Fibroblast of skin of abdomen (primary cell): ENCODE measurements at places on chromosomes 3 and 15.

- peak; percentile 24 for DNase-seq
Observed at GRCh38 chr3:385151-385550, 188.6 kb downstream of the CHL1 start.

GRCh38 chr3:14468621-14468981 lies 66.2 kb downstream of the SLC6A6 start:
- DNase-seq = no peak

GRCh38 chr3:183895296-183895695 lies 10.6 kb upstream of the PARL start:
- peak; percentile 52 for DNase-seq

GRCh38 chr15:53384417-53384816 lies 375.0 kb downstream of the WDR72 start:
- no peak for DNase-seq

DNA sequence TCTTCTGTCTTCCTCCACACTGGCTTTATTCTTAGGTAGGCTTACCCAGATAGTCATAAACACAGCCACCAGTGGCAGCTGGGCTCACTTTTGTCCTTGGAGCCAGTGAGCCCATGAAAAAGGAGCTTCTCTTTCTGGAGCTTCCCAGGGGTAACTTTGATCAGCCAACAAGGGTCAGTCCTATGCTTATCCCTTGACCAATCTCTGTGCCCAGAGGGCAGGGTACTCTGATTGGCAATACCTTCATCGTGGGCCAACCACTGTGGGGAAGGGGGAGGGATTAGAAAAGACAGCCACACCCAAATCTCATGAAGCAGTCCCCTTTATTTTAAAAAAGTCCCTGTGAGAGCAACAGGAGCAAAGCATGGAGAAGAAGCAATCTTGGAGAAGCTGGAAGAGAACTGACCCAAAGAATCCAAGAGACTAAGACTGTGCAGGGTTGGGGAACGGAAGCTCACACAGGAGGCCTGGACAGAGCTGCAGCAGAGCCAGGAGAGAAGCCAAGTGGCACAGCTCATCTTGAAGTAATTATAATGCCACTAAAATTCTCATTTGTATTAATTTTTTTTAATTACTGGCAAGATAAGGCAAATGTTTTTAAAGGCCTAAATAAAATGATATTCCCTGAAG lies 70.4 kb downstream of the SSUH2 start:
- DNase-seq = no peak

DNA sequence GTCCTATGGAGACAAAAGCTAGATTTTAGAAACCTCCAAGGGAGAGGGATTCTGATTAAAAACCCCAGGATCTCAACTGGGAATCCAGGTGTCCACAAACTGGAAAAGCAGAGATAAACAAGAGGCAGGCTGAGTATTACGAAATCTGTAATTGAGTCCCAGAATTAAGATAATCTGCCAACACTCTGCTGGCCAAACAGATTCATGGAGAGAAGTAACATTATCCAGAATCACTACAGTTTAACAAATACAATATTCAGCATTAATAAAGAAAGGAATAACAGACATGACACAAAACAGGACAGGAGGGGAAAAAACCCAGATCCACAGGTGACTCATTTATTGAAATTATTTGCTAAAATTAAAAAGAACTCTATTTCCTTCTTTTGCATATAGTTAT lies 227.2 kb upstream of the NANOGP8 start:
- no peak for DNase-seq

DNA sequence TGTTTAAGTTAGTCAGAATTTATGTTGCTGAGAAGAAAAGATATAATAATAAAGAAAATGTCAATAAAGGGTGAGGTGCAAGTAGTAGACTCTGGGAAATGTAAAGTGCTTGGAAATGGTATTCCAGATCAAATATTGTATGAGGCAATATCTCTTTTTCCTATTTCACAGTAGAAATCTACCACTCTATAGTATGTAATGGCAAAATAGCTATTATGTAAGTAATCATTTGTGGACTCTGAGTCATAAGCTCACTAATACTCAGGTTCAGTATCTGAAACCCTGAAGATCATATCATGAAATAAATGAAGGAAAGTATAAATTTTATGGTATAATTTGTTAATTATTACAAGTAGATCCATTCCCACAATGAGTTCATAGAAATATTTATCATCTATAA lies 322.1 kb downstream of the PYDC2 start:
- DNase-seq = no peak
